ENCODE measurements at places on chromosomes 7 and 10.

DNA sequence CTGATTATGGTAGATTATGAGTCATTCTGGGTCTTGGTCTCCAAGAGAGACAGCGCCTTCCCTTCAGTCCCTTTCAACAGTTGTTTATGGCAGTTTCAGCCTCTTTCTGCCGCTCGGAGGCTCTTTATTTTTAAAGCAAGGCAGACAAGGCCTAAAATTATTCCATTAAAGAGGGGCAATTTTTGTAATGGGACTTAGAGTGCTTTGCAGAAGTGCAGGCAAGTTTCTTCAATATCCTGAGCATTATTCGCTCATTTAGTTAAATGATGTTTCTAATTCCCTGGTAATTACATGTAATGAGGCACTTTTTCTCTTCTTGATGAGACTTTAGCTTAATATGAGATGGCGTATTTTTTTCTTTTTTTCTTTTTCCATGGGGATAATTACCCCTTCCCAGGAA is 33.6 kb downstream of the BUB3 start:
- DNase-seq: no peak

- no peak for DNase-seq
Observed at GRCh38 chr7:69937097-69937496, 338.8 kb downstream of the AUTS2 start.

DNA sequence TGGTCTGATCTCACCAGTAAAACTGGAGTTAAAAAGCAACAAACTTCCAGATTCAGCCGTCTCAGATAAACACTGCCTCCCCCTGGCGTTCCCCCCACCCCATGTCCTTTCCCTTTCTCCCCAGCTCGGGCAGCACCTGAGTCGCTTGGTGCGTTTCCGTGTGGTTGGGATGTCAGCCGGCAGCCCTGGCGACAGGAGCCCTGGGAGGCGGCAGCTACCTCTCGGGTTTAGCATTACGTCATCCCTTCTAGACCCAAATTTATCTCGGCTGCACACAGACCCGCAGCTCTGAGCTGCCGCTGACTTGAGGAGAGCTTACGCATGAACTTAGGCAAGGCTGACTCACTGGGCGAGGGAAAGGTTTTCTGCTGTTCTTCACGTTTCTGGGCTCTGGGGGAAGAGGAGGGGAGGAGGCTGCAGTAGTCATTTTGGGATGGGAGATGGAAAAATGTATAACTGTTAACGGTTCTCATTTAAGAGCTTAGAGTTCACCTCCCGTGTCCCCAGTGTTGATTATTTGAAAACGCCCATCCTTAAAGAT is 14.4 kb downstream of the MXI1 start:
- peak; percentile 78 for DNase-seq

DNA sequence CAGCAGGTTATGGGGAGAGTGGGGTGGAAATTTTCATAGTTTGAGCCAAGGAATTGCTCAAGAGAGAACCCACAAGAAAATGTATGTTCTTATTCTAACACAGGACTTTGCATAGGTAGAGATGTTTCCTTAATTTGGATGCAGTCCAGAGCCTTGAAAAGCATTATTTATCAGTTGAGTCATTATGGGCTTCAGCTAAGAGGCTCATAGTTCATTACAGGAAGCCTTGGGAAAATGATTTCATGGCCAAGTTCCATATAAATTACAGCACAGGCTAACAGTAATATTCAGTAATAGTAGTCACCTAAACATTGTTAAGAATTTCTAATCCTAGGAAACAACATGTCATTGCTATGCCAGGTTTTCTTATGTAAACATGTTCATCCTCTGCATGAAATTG is 131.1 kb upstream of the PTPRZ1 start:
- no peak for DNase-seq

DNA sequence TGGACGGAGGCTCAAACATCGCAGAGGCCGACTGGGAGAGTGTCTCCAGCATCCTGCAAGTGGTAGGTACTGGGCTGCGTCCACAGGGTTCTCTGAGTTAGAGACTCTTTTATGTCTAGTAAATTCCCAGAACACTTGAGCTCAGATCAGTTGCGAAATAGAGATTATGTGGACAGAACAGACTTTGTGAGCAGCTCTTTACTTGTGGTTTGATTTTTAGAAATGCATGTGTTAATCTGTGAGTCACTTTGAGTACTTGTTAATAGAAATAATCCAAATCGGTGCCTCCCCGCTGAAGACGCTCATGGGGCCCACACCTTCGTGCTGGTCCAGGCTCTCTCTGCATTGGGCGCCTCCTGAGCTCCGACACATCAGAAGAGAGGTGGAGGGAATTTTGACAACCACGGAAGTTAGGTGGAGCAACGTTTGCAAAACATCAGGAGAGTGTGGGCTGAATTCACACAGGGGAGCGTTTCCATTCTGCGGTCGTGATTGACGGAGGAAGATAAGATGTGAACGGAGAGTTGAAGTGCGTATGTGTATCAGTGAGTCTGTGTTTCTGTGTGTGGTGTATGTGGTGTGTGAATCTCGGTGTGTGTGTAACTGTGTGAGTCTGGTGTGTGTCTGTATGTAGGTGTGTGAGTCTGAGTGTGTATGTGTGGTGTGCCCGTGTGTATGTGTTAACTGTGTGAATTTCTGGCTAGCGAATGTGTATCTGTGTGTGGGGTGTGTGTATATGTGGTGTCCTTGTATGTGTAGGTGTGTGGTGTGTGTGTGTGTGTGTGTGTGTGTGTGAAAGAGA is 32.1 kb downstream of the PFKP start:
- DNase-seq: peak; percentile 60

GRCh38 chr10:122647383-122647968 is 52.2 kb downstream of the C10orf120 start:
- no peak for DNase-seq

- DNase-seq: no peak
Observed at GRCh38 chr10:613271-614138, 76.0 kb downstream of the DIP2C start.

- no peak for DNase-seq
Observed at GRCh38 chr7:151890355-151891004, 13.6 kb upstream of the PRKAG2 start.

DNA sequence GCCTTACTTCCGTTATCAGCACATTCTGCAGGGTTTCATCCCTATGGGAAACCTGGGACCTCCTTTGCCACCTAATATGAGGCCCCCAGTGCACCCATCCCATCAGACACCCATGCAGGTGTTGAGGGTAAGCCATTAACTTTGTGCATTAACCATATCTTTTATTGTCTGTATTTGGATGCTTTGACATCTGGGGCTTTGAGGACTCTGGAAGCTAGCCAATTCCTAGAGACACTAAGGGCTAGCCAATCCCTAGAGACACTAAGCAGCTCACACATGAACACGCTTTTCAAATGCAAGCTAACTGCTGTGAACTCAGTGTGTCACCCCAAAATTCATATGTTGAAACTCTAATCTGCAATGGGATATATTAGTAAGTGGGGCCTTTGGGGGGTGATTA is 272.5 kb upstream of the COBL start:
- DNase-seq: no peak

DNA sequence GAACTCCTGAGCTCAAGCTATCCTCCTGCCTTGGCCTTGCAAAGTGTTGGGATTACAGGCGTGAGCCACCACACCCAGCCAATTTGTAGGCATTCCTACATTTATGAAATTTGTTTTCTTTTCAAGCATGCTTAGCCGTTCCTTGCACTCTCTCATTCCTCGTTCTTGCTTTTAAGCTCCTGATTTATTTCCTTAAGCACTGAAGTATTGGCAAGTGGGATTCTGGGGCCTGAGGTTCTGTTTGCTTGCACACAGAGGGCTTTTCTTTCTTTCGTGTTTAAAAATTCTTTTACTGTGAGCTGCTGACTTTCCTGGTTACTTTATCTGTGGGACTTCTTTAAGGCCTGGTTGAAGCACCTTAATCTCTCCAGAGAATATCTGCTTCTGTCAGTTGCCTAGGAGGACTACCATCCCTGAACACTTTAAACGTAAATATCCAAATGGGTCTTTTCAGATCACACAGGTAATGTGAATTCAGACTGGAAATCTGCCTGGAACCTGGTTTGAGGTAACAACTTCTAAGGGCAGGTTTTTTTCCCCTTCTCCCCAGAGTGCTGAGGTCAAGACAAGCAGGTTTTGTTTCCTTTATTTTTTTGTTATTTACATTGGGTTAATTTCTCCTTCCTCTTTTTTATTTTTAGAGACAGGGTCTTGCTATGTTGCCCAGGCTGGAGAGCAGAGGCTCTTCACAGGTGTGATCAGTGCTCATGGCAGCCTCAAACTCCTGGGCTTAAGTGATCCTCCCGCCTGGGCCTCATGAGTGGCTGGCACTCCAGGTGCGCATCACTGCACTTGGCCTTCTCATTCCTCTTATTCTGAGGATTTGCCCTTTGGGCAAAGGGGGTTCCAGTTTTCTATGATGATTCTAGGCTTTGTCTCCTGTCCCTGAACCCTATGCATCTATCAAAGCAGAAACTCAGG is 102.9 kb downstream of the PFKFB3 start:
- no peak for DNase-seq

DNA sequence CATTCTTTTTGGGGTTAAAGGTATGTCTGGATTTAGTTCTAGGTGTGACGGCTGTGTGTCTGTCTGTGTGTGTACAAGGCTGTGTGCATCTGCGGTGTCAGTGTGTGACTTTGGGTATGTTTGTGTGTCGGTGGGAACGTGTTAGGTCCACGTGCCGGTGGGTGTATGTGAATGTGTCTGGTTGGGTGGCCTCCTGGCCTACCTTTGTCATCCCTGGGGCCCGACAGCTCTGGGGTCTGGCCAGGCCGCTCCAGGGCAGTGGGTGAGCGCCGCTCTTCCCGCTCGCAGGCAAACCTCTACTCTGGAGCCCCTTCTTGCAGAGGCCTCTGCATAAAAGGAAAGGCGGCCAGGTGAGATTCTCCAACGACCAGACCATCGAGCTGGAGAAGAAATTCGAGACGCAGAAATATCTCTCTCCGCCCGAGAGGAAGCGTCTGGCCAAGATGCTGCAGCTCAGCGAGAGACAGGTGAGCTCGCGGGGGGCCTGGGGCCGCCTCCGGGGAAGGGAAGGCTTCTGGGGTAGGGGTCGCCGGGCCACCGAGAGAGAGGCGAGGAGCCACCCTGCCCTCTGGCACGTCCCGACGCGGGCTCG is 2.4 kb downstream of the HHEX start:
- DNase-seq: no peak

GRCh38 chr10:12403119-12403518 is 53.8 kb downstream of the CAMK1D start:
- DNase-seq: no peak

GRCh38 chr10:90871279-90871765 is 452 bp upstream of the RPP30 start:
- peak; percentile 59 for DNase-seq

DNA sequence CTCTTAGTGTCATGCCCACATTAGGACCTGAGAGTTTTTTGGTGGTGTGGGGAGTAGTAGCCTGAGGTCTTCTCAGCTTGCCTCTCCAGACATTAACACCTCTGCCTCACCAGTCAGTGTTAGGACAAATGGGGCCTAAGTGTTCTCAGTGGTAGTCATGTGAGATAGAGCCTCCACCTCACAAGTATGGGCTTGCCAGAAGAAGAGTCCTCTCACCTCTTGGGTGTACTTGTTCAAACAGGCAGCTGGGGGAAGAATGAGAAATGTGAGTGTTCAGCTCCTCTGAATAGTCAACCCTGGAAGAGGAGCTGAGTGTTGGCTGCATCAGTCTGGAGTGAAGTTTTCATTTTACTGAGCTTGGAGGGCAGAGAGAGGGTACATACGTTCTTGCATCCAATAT is 464.6 kb downstream of the POM121L12 start:
- no peak for DNase-seq

DNA sequence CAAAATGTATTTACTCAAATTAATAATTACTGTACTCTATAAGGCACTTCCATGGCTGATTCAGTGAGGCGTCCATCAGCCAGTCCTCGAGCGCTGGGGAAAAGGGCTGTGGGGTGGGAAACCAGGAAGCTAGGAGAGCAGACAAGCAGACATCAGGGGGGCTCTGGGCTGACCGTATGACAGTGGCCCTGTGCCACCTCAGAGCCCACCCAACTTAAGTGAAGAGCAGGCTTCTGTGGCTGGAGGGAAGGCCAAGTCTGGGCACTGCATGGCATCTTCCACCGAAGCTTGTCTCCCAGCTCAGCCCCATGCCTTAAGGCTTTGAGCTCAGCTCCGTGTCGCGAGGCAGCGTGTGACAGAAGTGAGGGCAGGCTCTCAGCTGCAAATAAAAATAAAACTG is 464.5 kb upstream of the ZMIZ1 start:
- no peak for DNase-seq

DNA sequence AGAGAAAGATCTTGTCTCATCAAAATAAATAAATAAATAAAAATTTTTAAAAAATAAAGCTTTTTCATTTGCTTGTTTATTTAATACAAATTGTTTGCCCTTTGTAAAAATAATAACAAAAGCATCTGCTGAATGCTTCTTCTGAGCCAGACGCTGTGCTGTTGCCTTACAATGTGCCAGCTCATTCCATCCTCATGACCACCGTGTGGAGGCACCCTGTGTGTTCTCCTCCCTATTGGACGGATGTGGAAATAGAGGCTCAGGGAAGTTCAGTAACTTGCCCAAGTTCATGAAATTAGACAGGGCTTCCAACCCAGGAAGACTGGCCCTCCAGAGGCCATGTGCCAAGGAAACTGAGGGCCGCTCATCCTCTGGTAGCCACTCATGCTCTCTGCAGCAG is 120.6 kb downstream of the SH3PXD2A start:
- DNase-seq: peak; percentile 52

- no peak for DNase-seq
Observed at GRCh38 chr10:131264110-131264788, 47.3 kb downstream of the TCERG1L start.

- no peak for DNase-seq
Observed at GRCh38 chr7:112143136-112143535, 63.1 kb downstream of the DOCK4 start.

DNA sequence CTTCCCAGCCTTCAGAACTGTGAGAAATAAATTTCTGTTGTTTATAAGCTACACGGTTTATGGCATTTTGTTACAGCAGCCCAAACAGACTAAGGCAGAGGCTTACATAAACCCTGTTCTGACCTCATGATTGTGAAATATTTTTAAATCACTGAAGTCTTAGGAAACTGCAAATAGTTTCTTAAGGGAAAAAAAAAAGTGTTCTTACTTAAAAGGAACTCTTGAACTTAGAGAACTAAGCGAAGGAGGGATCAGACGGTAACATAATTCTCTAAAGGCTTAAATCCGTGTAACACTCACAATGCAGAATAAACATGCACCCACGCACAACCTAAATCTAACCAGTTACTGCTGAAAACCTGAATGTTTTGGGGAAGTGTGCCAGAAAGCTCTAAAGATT is 749.1 kb upstream of the LRRTM3 start:
- DNase-seq: no peak

GRCh38 chr7:130223646-130224045 is 16.0 kb downstream of the SSMEM1 start:
- no peak for DNase-seq
